Tibial nerve (tissue), 4 donors: ENCODE measurements at places on chromosomes 5 and 9. TPM values are rescaled to one million over a fixed set of nuclear protein-coding genes. Genes with fewer than 3 reads are reported as not detected.

DNA sequence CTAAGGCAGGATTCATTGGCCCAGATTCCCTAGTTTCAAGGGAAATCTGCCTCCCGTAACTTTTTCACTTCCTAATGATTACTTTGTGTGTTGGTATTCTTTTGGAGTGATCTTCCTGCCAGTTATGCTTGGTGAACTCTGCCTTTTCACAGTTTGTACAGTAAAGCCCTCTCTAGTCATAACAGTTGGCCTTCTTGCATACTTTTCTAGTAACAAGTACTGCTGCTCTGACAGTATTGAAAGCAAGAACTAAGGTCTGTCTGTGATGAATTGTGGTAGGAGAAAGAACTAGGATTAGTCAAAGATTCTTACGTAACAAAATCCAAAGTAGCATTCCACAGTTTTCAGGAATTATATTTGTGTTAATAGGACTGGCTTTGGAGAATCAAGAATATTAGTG is 1457.2 kb upstream of the WWC1 start:
- DNase-seq = no peak

GAPVD1 gene
- 56.8 TPM for total RNA-seq

PALM2AKAP2 gene
- 4.8 TPM for total RNA-seq

GRCh38 chr5:138762110-138762509 is 8.9 kb downstream of the CTNNA1 start:
- DNase-seq = no peak

- DNase-seq = no peak
Measured at GRCh38 chr9:27627188-27627564, 53.9 kb upstream of the C9orf72 start.

PAPPA gene
- total RNA-seq = 1.0 TPM

GRCh38 chr9:134068744-134069479 is 1.1 kb upstream of the BRD3 start:
- no peak for DNase-seq

- no peak for DNase-seq
Measured at GRCh38 chr5:50440651-50441492, at the start of gene EMB. TSS of gene EMB (minus strand) at chr5:50441288. CDS start at chr5:50441151, 137 bp downstream.

DNA sequence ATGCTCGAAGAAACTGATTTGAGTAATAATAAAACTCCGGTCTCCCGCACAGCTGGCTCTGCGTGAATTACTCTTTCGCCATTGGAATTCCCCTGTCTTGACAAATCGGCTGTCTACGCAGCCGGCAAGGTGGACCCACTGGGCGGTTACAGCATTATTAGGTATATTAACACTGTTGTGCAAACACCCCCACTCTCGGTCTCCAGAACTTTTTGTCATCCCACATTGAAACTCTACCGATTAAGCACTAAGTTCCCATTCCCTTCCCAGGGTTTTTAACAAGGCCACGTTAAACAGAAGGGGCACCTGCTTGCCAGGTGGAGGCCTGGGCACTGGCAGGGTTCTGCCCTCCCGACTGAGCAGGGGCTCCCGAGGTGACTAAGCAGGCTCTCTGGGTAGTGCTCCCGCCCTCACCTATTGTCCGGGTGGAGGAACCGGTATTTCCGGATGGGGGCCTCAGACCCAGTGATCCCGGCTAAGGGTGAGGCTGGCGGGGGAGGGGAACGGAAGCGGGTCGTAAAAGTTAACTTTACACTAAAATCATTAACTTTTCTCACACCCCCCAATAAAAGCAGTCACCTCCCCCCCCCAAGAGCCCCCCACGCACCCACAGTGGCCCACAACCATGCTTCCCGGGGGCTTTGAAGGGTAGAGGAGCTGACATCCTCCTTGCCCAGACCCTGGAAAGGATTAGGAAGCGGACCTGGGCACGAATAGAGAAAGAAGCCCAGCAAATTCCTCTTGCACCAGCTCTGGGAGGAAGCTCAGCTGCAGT is 53.5 kb upstream of the TJP2 start:
- DNase-seq = no peak

C9orf153 gene
- total RNA-seq = 2.9 TPM

CNTFR gene
- 30.9 TPM for total RNA-seq

DNA sequence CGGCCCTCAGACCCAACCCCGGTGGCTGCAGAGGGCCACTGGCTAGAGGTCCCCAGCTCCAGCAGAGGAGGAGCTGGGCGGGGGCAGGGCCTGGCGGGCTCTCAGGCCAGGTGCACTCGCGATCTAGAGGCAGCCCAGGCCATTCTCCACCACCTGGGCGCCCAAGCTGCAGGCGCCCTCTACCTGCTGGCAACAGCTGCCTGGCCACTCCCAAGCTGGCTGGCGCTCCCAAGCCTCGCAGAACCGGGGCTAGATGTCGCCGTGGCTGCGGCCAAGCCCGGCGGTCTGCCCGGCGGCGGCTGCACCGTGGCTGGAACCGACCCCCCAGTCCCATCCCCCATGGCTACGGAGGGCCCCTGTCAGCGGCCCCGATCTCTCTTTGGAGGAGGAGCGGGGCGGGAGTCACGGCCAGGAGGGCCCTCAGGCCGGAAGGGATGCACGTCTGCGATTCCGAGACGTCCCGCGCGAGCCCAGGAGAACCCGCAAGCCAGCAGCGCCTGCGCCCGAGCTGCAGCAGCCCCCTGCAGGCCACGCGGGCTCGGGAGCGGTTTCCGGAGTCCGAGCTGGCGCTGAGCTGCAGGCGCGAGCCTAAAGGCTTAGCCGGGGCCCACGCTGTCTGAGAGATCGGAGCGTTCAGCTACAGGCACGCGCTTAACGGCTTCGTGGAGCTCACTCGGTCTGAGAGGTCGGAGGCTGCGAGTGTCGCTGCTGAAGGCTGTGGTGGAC is 44.3 kb upstream of the BICD2 start:
- DNase-seq = peak; percentile 36

- no peak for DNase-seq
Measured at GRCh38 chr9:128607642-128608350, 48.9 kb downstream of the DYNC2I2 start.

EDIL3 gene
- total RNA-seq = 15.9 TPM

GRCh38 chr5:169181814-169182213 is 119.1 kb downstream of the SLIT3 start:
- no peak for DNase-seq

DNA sequence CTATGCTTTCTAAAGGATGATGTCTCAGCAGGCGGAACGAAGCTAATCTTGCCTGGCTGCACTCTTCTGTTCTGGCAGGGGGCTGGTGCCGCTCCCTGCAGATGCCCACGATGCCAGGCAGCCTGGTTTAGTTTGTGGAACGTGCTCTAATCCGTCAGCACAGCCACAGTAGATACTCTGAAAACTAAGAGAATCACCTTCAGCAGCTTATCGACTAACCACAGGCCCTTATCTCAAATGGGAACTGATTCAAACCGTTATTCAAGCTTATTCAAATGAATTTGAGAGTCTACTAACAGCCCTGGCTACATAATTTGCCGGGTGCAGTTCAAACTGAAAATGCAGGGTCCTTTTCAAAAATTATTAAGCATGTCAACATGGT is 246.6 kb upstream of the ANKRD55 start:
- no peak for DNase-seq

GRCh38 chr5:173108914-173109313 is 35.4 kb upstream of the BNIP1 start:
- no peak for DNase-seq

SAXO1 gene
- 0.39 TPM for total RNA-seq

- DNase-seq = no peak
Measured at GRCh38 chr5:34708777-34709176, 52.6 kb downstream of the RAI14 start.

SPATA6L gene
- total RNA-seq = 1.3 TPM

ITGA1 gene
- 26.8 TPM for total RNA-seq

RANBP17 gene
- 34.5 TPM for total RNA-seq

C5 gene
- 18.9 TPM for total RNA-seq

- peak; percentile 39 for DNase-seq
Measured at GRCh38 chr5:133109655-133110483, 58.1 kb downstream of the HSPA4 start.

- DNase-seq = no peak
Measured at GRCh38 chr5:161093100-161093499, 241.1 kb upstream of the ATP10B start.

DNA sequence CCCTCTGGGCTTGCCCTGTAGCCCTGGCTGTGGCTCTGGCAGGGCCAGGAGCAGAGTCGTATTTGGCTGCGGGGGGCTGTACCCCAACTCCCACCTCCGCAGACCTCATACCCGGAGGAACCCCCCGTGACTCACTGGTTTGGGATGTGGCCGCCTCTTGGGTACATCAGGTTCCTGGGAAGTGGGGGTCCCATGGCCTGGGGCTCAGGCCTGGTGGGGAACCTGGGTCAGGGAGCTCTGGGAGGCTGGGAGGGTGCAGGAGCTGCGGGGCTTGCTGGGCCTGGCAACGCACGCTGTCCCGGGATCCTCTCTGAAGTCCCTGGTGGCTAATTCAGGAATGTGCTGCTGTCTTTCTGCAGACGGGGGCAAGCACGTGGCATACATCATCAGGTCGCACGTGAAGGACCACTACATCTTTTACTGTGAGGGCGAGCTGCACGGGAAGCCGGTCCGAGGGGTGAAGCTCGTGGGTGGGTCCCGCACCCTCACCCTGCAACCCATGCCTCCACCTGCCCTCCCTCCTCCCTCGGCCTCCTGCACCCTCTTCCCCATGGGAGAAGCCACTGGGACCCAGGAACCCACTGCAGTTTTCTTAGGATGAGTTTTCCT is 2.4 kb downstream of the LCN1 start:
- no peak for DNase-seq

DNA sequence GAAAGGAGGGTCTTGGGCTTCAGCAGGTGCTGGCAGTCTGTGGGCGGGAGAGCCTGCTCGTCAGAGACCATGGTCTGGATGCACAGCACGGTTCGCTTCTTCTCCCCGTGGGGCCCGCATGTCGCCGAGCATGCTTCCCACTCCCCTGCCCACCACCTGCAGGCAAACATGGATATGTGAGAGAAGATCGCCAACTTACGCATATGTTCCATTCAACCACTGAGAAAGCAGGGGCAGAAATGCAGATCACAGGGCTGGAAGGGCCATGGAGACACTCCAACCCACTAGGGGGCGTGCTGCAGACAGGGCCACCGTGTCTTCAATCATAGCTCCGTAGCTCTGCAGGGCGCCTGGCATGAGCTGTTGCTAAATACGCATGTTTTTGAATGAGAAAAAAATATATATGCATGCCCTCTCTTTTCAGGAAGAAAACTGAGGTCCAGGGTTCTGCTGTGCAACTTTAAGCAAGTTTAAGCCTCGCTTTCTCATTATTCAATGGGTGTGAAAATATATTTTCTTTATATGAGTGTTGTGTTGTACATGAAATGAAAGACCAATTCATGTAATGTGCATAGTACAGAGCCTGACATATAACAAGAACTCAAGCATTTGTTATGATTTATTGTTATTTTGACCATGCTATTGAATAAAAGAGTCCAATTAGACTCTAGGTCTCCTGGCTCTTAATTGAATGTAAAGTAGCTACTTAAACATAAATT is 148.0 kb downstream of the TARS1 start:
- DNase-seq = no peak

- DNase-seq = no peak
Measured at GRCh38 chr5:36696059-36696673, 89.8 kb downstream of the SLC1A3 start.

GRCh38 chr5:63025679-63026078 is 447.1 kb downstream of the LRRC70 start:
- no peak for DNase-seq

GRCh38 chr5:75951716-75952115 is 131.5 kb upstream of the SV2C start:
- no peak for DNase-seq

GRCh38 chr9:127293767-127294166 is 29.2 kb downstream of the GARNL3 start:
- no peak for DNase-seq

DOCK8 gene
- total RNA-seq = 17.9 TPM

DNA sequence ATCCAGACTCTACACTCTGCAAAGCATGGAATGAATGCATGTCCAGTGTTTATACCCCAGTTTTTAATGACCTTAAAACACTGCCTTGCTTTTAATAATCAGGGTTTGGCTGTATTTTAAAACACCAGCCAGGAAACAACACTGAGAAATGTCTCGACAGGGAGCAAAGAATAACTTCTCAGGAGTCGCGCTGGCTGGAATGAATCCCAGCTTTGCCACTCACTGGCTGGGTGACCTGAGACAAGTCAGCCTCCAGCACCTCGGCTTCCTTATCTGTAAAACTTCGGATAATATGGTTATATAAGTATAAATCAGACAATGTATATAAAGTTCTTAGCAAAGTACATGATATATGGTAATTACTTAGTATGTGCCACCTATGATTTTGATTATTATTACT is 505.0 kb downstream of the SPOCK1 start:
- no peak for DNase-seq

DNA sequence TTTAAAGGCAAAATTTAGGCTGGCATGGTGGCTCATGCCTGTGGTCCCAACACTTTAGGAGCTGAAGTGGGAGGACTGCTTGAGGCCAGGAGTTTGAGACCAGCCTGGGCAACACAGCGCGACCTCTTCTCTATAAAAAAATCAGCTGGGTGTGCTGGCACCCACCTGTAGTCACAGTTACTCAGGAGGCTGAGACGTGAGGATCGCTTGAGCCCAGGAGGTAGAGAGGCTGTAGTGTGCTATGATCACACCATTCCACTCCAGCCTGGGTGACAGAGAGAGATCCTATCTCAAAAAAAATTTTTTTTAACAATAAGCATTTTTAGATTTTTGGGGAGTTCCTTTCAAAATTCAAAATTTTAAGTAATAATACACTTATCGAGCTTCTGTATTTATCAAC is 63.3 kb downstream of the SPATA31C2 start:
- no peak for DNase-seq

DNA sequence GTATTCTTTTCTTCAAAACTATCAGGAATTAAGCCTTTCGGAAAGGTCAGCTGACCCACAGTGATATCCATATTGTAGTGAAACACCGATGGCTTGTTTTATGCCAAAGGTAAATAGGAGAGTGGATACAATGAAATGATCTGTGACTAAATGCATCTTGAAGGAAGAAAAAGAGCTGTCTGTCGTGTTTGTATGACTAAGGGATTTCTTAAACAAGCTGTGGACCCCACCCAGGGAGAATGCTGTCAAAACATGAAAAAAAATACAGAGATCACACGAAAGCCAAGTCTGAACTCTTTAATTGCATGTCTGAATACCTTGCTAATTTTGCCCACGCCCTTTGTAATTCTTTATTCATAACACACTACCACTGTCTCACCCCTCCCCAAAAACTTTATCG is 286.4 kb upstream of the WWC1 start:
- DNase-seq = no peak

PCDHA11 gene
- total RNA-seq = 0.84 TPM

CDX1 gene
- 0.22 TPM for total RNA-seq

CDH10 gene
- total RNA-seq = not detected

TEK gene
- total RNA-seq = 14.7 TPM

TAF11L10 gene
- total RNA-seq = not detected

SLC45A2 gene
- total RNA-seq = not detected

- no peak for DNase-seq
Measured at GRCh38 chr5:98076501-98076900, 697.0 kb upstream of the RGMB start.

TUSC1 gene
- total RNA-seq = 40.0 TPM

IFNA5 gene
- total RNA-seq = not detected

SH2D3C gene
- 18.9 TPM for total RNA-seq

DNA sequence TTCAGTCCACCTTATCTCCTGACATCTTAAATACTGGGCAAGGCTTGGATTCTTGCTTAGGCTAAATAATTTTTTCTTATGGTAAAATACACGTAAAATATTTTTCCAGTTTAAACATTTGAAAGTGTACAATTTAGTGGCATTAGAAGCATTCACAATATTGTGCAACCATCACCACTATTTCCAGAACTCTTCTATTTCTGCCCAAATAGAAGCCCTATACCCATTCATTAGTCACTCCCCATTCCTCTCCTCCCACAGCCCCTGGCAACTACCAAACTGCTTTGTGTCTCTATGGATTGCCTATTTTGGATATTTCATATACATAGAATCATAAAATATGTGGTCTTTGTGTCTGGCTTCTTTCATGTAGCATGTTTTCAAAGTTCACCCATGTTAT is 57.6 kb downstream of the IL31RA start:
- DNase-seq = no peak
